ACHN (cell line): ENCODE measurements at places on chromosomes 6 and 20.

- no peak for DNase-seq
These were observed 113.8 kb downstream of the TAF4 start for GRCh38 chr20:61951695-61952533.

DNA sequence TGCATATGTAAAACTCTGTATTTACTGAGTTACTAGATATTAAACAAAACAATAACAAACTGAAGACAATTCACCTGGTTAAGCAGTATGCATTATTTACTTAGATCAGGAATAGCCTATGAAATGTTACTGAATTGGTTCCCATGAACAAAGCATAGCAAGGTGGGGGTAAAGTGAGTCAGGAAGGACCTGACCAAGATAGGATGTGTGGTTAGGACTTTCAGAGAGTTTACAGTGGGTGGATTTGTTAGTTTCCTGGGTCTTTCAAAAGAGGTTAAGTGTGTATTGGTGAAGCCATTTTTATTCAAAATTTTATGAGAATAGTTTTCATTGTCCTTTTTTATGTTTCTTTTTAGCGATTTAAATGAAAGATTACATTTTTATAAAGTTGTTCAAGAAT is 32.9 kb downstream of the TBPL1 start:
- no peak for DNase-seq

- DNase-seq: no peak
These were observed 160.1 kb downstream of the DTNBP1 start for GRCh38 chr6:15502446-15503345.

DNA sequence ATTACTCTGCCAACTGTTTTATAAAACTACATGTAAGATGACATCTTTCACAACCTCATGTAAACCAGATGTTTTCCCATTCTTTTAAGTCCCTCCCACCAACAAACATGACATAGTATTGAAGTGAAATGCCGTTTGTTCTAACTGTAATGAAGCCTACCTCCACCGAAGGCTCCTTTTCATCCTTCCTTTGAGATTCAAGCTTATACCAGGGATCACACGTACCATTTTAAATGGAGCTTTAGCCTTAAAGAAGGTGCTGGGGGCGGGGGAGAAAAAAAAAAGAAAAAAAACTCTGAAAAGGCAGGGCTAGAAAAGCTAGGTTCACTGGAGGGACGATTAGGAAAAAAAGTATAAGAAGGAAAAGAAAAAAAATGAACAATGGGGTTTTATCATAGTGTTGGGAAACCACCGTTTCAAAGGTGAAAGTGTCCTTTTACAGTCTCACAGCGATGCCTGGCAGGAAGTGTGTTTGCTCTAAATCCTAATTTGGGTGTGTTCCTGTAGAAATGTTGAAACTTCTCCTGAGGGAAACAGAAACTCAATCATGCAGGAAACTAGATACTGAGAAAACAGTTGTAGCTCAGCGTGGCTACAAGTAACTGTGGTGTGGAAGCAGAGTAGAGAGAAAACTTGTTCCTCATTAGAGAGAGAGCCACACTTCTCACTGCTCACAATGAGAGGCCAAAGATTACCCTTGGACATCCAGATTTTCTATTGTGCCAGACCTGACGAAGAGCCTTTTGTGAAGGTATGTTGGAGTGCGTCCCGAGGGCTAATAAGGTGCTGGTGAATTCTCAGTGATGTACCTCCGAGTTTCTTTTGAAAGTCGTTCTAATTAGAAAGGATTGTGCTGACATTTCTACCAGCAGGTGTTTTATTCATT is 37.6 kb upstream of the HINT3 start:
- DNase-seq: peak; percentile 35

DNA sequence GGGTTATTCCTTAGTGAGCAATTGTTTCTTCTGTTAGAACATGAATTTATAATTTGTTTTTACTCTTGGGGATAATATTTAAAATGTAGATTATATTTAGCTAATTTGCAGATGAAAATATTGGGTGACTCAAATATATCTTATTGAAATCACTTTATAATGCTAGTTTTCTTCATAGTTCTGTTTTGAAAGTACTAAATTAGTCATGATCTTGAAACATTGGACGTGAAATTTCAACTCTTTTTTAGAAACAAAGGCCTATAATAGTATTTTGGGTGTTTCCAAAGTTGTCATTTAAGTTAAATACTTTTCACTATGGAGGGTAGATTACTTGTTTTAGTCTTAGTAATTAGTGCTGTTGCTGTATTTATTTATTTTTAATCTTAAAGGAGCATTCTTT is 250.9 kb downstream of the UTRN start:
- no peak for DNase-seq

- DNase-seq: no peak
These were observed 6.2 kb downstream of the GRIK2 start for GRCh38 chr6:101399616-101400162.

DNA sequence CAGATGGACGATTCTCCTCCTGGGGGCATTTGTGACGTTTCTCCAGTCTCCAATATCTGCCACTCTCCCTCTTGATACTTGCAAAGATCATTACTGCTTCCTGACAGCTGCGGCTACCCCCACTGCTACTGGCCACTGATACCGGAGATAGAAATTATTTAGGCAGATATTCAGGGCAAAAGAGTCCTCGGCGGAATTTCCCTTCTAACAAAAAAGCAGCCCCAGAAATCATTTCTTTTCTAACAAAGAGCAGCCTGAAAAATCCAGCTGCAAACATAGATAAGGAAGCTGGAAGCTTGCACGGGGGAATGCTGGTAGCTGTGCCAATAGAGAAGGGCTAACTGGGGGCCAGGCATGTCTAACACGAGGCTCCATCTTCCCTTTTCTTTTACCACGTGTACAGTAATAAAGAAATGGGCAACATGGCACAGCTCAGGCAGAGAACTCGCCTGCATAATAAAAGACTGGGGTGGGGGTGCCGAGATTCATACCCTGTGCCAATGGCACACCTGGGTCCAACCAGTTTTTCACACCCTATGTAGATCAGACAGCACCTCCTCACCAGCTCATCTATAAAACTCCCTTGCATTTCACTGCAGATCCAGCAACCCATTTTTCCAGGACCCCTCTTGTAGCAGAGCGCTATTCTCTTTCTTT is 6.1 kb downstream of the TP53RK start:
- DNase-seq: no peak

DNA sequence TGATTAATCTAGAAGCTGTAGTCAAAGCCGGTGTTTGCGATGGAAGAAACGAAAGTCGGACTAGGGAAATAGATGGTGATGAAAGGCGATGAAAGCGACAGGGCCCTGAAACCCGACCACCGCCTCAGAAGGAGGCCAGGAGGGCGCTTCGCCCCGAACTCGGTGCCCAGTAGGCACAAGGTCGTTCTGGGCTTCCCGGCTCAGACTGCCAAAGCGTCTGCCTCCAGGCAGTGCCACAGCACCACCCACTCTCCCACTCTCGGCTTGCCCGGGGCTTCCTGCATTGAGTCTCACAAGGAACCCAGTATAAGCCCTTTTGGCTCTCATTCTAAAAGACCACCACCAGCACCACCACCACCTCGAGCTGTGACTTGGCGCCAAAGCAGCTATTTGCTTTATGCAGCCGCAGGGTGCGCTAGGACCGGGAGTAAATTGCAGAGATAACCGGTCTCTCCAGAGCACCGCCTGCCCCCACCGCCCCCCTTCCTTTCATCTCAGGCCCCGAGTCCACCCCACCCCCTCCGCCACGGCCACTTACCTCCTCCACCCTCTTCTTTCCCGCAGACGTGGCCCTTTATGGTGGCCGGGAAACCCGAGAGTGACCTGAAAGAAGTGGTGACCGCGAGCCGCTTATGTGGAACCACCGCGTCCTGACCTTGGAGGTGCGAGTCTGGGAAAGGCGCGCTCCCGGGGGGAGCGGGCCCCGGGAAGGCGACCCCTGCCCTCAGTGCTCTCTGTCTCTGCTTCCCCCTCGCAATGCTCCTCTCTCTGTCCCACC is 2.4 kb downstream of the TCF21 start:
- DNase-seq: no peak

DNA sequence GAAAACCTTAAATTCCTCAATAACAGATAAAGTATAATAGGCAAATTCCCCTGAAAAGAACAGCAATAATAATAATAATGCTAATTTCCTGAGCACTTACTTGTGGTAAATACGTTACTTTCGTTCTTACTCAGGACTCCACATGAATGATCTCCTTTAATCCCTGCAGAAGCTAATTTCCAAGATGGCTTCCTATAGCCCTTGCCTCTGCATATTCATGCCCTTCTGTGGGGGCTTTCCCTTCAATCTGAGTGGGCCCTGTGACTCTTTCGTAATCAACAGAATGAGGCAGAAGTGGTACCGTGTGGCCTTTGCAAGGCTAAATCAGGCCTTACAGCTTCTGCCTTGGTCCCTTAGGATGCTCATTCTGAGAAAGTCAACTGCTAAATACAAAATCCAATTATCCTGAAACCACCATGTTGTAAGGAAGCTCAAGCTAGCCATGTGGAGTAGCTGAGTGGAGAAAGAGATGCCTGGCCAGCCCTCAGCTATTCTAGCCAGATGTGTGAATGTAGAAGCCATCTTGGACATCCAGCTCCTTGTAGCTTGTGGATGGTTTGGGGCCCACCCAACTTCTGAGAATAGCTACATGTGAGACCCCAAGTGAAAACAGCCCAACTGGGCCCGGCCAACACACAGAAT is 50.5 kb downstream of the MCUR1 start:
- DNase-seq: no peak

DNA sequence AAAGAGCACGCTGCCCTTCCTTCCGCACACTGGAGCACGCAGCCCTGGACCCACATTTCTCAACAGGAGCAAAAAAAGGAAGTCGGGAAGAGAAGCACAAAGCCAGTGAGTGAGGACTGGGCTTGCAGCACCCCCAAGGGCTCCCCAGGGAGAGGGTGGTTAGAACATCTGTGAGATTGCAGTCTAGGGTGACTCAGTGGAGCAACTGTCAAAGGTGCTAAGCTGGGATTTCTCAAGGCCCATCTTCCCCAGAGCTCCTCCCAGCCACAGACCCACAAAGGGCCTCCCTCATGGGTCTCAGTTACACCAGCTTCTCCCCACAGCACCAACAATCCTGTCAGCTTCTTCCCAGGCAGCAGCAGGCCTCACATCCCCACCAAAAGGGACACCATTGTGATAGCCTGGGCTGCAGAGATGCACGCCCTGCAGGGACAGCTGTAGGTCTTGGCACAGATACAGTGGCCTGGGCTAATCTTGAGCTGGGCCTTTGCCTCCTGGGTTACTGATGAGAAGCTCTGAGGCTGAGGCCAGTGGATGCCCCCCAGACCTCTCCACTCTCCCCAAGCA is 39.6 kb upstream of the CD93 start:
- no peak for DNase-seq

- no peak for DNase-seq
These were observed 75.1 kb upstream of the SCGN start for GRCh38 chr6:25576919-25577318.

DNA sequence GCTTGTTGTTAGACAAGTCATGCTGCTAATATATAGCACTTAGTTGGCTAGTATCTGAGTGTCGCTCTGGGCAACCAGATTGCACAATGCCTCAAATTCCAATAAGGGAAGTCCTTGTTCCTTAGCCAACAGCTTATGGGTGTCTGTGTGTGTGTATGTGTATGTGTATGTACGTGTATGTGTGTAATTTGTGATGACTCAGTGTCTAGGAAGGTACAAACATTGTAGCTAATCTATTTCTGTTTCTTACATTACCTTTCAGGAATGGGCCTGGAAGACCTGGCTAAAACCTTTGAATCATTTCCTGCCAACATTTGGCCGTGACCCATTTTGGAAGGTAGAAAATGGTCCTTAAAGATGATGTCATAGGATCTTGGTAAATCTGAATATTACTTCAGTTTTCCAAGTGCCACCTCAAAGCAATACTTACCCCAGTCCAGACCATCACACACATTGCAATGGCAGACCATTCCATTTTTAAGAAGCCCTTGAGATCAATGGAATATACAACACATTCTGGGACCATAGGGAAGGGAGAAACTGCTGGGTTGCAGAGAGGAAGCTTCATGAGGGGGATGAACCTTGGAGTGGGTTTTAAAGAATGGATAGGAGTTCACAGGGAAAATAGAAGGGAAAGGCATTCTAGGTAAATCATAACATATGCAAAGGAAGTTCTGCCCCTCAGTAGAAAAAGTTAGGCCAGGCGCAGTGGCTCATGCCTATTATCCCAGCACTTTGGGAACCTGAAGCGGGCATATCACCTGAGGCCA is 25.1 kb downstream of the NEDD9 start:
- peak; percentile 13 for DNase-seq

DNA sequence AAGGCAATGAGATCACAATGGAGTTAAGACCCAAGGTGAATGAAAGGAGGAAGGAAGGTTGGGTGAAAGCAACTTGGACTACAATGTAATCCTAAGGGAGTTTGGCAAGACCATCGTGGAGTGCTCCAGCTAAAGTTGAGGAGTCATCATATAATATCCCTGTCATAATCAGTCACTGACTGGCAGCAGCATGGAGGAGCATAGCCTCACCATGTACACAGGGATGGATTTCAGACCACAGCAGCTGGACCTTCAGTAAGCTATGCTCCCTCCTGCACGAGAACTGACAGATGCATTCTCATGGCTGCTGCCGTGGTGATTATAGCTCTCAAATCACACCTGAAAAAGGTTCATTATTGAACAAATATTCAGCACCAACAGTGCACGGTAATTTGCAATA is 43.0 kb downstream of the GOPC start:
- no peak for DNase-seq

GRCh38 chr6:159801935-159802334 is 1.9 kb downstream of the PNLDC1 start:
- DNase-seq: no peak

- no peak for DNase-seq
These were observed 90.5 kb downstream of the NOL4L start for GRCh38 chr20:32494483-32495216.

- no peak for DNase-seq
These were observed 742.1 kb downstream of the MAFB start for GRCh38 chr20:39946931-39947330.

DNA sequence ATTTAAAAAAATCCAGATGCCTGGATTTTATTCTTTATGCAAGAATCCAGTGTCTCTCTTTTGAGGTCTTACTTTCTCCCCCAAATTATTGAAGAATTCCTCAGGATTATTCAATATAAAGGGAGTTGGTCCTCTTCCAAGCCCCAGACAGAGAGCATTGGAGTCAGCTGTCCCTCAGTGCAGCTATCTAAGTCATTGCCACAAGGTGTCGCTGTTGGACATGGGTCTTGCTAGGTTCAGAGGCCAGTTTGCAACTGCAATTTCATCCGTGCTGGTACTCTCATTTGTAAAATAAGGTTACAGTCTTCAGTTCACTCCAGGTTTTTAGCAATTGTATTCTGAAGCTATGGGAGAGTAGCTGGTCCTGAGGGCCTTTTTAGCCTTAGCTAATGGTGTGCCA is 27.8 kb downstream of the CCN2 start:
- DNase-seq: peak; percentile 65

- DNase-seq: no peak
These were observed 108.8 kb downstream of the TIAM2 start for GRCh38 chr6:155103816-155104366.

- no peak for DNase-seq
These were observed 19.0 kb downstream of the CTCFL start for GRCh38 chr20:57505979-57506378.
